CD4-positive, alpha-beta T cell treated with Interleukin-12 subunit alpha and Interleukin-12 subunit beta, for 1 hour (primary cell): ENCODE measurements at places on chromosomes 16 and 17.

- no peak for DNase-seq
Observed at GRCh38 chr17:49342575-49342936, 19.5 kb downstream of the ZNF652 start.

- no peak for DNase-seq
Observed at GRCh38 chr17:64148699-64149098, 18.8 kb upstream of the ERN1 start.

- DNase-seq, result no peak
Observed at GRCh38 chr17:40074871-40075200, 12.1 kb downstream of the THRA start.

- no peak for DNase-seq
Observed at GRCh38 chr17:70478902-70479301, 309.6 kb downstream of the KCNJ2 start.
